NCI-H510A (cell line): ENCODE measurements at places on chromosomes 1 and 21.
A peak's percentile ranks its signal among the peaks of the same experiment; 100 is the strongest.

DNA sequence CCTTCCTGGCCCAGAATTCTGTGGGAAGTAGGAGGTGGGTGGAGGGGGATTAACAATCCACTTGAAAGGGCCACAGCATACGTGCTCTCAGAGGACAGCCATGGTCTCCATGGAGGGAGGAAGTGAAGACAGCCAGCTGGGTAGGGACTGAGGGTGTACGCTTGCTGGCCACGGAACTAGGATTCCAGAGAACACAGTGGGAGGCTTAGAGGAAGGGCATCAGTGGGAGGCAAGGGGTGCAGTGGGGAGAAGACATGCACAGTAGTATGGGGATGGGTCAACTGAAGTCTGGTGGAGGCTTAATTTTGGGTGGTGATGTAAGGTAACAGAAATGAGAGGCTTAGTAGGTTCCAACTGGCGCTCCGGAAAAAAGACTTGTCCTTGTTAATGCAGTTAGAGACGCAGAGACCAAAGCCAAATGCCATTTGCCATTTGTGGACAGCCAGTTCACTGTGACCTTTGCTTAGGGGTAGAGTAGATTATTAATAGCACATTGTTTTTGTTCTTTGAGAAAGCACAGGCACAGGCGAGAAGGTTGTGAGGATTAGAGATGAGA lies 103.0 kb downstream of the ZSCAN20 start:
- DNase-seq = no peak

GRCh38 chr21:38930066-38930465 lies 124.3 kb downstream of the ETS2 start:
- no peak for DNase-seq

GRCh38 chr1:1406101-1406820 lies 832 bp downstream of the MRPL20 start:
- DNase-seq = no peak

- DNase-seq = no peak
These were observed 20.1 kb upstream of the S100A10 start for GRCh38 chr1:152013664-152014237.

DNA sequence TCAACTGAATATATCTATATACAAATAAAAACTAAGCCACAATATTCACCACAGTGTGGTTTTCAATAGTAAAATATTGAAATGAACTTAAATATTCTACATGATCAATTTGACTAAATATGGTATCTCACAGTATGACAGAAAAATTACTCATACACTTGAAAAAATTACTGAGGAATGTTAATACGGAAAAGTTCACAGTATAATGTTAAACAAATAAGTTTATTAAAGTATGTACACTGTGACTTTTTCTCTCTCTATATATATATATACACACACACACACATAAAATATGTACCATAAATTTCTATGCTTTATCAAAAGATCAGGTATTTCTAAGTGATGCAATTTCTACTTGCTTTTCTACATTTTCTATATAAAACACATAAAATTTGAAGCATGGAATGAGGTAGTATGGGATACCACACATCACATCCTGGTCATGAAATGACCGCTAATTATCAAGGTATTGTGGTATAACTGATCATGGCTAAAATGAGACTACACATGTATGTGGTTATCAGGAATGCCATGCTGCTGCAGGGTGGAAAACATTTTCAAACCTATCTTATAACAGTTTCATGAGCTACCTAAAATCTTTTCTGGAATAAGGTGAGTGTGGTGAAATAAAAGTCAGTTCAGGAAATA lies 102.3 kb downstream of the CDC42BPA start:
- no peak for DNase-seq

DNA sequence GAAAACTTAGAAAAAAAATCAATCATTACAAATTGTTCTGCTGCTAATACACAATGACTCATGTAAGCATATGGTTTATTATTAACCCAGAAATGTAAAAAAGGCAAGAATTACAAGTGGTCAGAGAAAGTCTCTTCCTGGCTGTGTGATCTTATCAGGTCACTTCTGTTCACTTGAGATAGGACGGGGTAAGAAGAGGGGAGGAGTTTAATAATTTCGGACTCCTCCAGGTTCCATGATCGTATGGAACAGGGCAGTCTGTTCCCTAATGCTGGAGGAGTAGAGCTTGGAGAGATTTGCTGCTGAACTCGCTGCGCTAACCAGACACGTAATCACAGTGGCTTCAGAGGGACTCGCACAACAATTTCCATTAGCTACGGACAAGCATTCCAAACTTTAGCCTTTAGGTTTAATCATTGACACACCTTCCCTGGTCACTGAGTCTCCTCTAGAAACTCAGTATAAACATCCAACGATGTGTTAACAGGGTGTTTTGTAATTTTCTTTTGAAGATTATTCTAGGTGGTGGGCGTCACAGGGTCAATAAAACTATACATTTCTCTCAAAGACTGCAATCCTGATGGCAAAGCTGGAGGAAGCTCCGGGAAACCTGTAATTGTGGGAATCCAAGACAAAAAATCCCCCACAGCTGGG lies 1.3 kb downstream of the CRYZ start:
- no peak for DNase-seq

DNA sequence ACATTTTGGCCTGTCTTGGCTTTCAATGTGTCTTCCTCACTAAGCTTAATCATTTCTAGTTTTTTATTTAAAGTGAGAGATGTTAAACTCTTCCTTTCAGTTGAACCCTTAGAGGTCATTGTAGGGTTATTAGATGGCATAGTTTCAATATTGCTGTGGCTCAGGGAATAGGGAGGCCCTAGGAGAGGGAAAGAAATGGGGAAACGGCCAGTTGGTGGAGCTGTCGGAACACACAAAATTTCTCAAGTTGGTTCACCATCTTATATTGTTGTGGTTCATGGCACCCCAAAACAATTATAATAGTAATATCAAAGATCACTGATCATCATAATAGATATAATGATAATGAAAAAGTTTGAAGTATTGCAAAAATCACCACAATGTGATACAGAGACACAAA lies 31.4 kb upstream of the KAZN start:
- DNase-seq = no peak

DNA sequence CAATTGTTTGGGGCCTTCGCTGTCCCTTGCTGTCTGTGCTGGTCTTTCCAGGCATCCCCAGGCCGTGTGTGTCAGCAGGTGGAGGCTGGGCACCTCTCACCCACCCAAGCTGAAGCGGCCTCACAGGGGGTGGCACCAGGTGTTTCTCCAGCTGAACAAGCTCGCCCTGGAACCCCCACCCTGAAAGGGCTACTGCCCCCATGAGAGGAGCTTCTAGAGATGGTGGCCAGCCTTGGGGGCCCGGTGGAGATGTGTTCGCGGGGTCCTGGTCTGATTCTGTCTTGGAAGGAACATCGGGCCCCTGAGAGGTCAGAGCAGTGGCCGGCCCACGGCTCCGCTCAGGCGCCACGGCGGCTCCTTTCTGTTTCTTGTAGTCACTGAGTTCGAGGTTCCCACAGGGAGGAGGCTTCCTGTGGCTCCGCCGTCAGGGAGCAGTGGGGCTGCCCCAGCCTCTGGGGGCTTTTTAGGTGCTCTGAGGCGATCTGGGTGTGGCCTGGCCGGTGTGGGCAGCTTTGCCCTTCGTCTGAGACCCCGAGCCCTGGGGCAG lies 46.9 kb downstream of the SKI start:
- DNase-seq = no peak

GRCh38 chr1:40143891-40144575 lies 17.2 kb upstream of the RLF start:
- DNase-seq = peak; percentile 79

- no peak for DNase-seq
These were observed 576.0 kb downstream of the KIF26B start for GRCh38 chr1:245730801-245731200.

GRCh38 chr1:22283596-22283995 lies 140.7 kb upstream of the WNT4 start:
- DNase-seq = no peak

- DNase-seq = no peak
These were observed 86.6 kb downstream of the NRDC start for GRCh38 chr1:51791888-51792287.

DNA sequence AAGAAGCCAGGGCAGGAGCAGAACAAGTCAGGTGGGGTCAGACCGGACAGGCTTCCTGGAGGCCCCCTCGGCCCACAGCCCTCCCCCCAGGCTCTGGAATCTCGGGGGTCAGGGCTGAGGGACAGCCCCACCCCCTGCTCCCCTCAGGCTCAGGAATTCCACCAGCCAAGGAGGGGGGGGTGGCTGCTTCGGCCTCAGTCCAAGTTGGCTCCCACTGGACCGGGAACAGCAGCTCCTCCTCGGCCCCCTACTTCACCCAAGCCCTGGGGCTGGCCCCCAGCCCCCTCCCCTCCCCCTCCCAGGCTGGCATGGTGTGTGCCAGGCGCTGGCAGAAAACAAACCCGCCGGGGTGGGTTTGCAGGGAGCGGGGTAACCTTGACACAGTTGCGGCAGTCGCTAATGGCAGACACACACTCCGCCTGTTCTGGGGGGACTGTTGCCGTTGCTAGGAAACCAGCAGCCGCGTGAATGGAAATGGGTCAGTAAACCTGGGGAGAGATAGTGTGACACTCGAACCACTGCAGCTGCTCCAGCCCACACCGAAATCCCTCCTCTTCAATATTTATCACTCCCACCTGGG lies 32.4 kb downstream of the AHDC1 start:
- no peak for DNase-seq

DNA sequence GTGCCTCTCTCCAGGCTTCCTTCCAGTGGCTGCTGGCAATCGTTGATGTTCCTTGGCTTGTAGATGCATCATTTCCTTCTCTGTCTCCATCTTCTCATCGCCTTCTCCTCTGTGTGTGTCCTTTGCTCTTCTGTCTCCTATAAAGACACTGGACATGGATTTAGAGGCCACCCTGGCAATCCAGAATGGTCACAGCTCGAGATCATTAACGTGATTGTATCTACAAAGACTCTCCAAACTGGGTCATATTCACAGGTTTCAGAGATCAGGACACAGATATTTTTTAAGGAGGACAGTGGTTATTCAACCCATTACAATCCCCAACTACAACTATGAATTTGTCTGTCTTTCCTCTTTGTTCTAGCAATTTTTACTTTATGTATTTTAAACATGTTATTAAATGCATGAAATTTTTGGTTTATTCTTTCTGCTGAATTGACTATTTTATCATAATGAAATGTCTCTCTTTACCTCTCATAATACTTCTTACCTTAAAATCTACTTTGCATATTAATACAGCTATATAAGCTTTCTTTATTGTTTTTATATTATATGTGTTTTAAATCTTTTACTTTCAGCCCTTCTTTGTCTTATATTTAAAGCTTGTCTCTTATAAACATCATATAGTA lies 22.8 kb downstream of the CR1 start:
- no peak for DNase-seq

DNA sequence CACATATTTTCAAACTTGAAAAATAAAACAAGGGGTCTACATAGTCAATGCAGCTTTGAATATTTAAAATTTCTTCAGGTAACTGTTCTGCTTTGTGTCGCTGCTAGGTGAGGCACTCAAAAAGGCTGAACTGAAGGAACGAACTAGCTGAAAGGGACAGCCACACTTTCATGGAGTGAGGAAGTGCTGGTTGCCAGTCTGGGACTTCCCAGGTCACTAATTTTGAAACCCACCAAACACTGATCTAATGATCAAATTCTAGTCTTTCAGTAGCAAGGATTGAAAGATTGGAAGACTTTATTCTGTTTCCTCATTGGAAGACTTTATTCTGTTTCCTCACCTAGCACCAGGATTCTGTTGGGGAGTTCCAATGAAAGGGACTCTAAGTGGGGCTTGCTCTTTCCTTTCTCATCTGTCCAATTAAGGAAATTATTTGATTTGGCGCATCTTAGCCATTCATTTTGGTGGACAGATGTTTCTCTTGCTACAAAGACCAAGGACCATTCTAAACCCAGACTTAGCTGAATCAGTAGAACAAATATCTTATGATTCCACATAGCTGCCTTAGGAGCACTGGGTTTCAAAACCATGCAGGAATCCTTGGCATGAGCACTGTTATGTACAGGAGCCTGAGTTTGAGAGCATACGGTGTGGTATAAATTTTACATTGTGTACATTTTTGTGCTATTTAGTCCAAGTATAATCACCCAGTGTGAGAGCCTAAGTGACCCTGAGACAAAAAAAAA lies 10.9 kb upstream of the ARID1A start:
- no peak for DNase-seq

- DNase-seq = no peak
These were observed 53.4 kb upstream of the RGS21 start for GRCh38 chr1:192263436-192263835.

GRCh38 chr1:164635803-164636731 lies 77.1 kb downstream of the PBX1 start:
- DNase-seq = no peak

DNA sequence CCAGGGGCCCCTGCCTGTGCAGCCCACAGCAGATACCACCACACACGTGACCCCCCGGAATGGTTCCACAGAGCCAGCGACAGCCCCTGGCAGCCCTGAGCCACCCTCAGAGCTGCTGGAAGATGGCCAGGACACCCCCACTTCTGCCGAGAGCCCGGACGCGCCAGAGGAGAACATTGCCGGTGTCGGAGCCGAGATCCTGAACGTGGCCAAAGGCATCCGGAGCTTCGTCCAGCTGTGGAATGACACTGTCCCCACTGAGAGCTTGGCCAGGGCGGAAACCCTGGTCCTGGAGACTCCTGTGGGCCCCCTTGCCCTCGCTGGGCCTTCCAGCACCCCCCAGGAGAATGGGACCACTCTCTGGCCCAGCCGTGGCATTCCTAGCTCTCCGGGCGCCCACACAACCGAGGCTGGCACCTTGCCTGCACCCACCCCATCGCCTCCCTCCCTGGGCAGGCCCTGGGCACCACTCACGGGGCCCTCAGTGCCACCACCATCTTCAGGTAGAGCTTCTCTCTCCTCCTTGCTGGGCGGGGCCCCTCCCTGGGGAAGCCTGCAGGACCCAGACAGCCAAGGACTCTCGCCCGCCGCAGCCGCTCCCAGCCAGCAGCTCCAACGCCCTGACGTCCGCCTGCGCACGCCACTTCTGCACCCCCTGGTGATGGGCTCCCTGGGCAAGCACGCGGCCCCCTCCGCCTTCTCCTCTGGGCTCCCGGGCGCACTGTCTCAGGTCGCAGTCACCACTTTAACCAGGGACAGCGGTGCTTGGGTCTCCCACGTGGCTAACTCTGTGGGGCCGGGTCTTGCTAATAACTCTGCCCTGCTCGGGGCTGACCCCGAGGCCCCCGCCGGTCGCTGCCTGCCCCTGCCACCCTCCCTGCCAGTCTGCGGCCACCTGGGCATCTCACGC lies 51.0 kb downstream of the COL18A1 start:
- DNase-seq = no peak

DNA sequence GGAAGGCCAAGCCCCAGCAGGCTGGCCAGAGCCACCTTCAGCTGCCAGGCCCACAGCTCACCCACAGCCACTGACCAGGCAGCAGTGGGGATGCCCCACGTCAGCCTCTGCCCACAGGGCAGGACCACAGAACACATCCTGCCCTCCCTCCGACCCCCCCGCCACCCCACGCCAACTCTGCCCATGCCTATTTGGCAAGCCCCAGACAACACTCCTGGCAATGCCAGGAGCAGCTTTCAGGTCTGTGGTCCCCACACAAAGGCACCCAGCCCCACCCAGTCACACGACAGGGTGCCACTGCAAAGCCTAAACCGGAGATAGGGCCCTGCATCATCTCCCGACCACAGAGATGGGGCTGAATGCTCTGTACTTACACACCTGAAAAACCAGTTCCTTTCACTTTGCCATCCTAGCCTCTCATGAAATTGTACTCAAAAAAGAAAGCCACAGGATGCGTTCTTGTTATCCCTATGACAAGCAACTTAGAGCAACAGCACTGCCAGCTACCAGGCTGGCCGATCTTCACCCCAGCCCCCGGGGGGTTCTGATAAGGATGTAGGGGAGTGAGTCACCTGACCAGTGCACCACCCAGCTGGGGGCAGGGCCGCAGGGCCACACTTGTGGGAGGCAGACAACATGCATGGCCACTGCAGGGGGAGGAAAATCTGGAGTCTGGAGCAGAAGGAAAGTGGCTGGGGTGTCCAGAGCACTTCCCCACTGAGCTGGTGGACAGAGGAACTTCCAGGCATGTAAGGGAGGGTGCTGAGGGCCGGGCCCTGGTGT lies 36.2 kb downstream of the UBE2G2 start:
- no peak for DNase-seq
